ENCODE measurements at places on chromosomes 6 and 20. TPM values are rescaled to one million over a fixed set of nuclear protein-coding genes. Genes with fewer than 3 reads are reported as not detected.

Gene FAM209A
- total RNA-seq = 0.51 TPM

Gene EYA2
- total RNA-seq = 0.29 TPM

Gene SRSF12
- not detected for total RNA-seq

Gene TNXB
- total RNA-seq = 3.3 TPM

Gene MAK
- 0.11 TPM for total RNA-seq

Gene TRIM10
- not detected for total RNA-seq

Gene ANKRD66
- not detected for total RNA-seq

Gene MROH8
- 0.58 TPM for total RNA-seq

Gene EPHA7
- total RNA-seq = 0.52 TPM

Gene SNRPB2
- total RNA-seq = 76.8 TPM

Gene KCNB1
- total RNA-seq = 0.35 TPM

Gene SLC17A4
- total RNA-seq = not detected

Gene OR2H1
- total RNA-seq = not detected

Gene SLC22A16
- not detected for total RNA-seq

Gene ZHX3
- total RNA-seq = 14.0 TPM

Gene STMND1
- not detected for total RNA-seq

Measured in PC-3 (cell line).